Activated naive CD4-positive, alpha-beta T cell treated with anti-CD3 and anti-CD28 coated beads, Interleukin-2, amount 50 U/mL, for 72 hours (primary cell): ENCODE measurements at places on chromosomes 3 and 15. TPM values are rescaled to one million over a fixed set of nuclear protein-coding genes. Genes with fewer than 3 reads are reported as not detected.

CCNB2 gene
- total RNA-seq = 74.3 TPM

HSPBAP1 gene
- total RNA-seq = 5.3 TPM

APOD gene
- total RNA-seq = 0.54 TPM

CHRNB4 gene
- not detected for total RNA-seq

GRM7 gene
- total RNA-seq = not detected

IL5RA gene
- total RNA-seq = not detected

AHSG gene
- total RNA-seq = not detected

CDCP1 gene
- 1.5 TPM for total RNA-seq

OR5K2 gene
- total RNA-seq = not detected

CYP1A2 gene
- total RNA-seq = not detected

VPS13C gene
- 61.0 TPM for total RNA-seq

SLC35G2 gene
- 6.4 TPM for total RNA-seq

DNA sequence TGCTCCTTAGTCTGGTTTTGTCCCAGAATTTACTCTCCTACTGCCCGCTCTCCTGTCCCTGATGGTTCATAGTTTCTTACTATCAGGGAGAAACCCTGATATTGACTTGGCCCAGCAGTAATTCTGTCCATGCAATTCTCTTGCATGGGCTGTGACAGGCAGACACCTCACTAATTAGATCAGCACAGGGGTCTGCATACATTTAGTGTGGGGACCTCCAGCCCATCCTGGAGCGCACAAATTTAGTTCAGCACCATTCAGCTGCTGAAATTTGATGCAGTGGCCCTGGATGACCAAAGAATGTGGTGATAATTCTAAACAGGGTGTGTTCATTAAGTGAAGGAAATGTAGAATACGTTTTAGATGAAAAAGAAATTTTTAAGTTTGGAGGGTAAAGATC lies 555.5 kb upstream of the TBL1XR1 start:
- DNase-seq = no peak

DNA sequence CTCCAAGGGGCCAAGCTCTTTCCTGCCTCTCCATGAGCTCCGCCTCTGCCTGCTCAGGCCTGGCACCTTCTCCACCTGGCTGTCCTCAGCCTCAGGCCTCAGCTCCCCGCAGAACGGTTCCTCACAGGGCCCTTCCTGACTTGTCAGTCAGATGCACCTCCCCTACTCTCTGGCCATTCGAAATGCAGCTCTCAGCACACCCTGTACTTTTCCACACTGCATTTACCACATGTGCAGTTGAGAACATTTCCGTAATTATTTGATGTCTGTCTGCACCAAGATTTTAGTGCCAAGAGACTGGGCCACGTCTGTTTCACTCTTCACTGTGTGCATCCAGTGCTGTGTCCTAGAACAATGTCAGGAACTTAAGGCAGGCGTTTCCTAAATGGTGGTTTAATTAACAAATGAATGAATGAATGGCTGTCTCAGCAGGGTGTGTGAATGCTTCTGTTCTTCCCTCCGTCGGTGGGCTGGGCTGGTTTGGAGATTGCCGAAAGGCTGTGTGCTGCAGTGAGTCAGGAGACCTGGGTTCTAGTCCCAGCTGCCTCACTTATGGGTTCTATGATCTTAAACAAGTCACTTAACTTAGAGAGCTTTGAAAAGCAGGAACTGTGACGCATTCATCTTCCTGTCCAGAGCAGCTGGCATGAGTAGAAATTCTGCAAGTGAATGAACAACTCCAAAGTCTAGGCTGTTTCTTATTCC lies 5.4 kb downstream of the MUC4 start:
- no peak for DNase-seq

GRCh38 chr3:36597422-36597821 lies 166.9 kb downstream of the DCLK3 start:
- no peak for DNase-seq

- DNase-seq = no peak
Measured at GRCh38 chr3:65342084-65342683, 654.4 kb upstream of the ADAMTS9 start.

DNA sequence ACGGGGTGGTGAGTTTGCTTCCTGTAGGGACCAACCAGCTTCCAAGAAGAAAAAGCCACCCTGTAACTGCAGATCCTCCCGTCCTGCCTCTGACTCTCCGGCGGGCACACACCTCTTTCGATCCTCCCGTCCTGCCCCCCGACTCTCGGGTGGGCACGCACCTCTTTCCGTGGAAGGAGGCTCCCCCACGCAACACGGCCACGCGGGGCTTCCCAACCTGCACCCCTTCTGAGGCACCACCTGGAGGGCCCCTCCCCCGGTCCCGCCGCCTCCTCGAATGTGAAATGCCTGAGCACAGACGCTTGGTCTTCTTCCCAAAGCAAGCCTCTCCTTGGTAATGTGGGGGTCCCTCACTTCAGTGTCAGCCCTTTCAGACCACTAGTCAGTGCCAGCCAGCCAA lies 7.3 kb downstream of the ADAMTS17 start:
- DNase-seq = no peak

GRCh38 chr15:48914717-48915116 lies 36.8 kb downstream of the EID1 start:
- no peak for DNase-seq

GRCh38 chr3:78967061-78967460 lies 800.7 kb downstream of the ROBO1 start:
- no peak for DNase-seq

GRCh38 chr3:62096521-62096920 lies 276.8 kb downstream of the FEZF2 start:
- no peak for DNase-seq

DNA sequence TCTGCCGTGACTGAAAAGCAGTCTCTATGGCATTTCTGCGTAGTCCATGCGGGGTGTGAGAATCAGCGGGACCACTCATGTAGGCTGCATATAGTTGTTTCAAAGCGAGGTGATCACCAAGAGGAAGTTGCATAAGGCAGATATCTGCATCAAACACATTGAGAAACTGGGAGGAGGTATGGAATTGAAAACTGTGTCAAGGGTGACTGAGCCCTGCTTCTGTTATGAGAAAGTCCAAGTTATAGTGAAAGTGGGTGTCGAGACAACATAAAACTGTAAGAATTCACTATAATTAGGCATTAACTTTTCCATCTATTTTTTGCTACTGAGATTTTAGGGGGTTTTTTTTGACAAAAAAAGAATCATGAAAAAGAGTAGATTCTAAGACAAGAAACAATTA lies 109.3 kb downstream of the ZIC1 start:
- no peak for DNase-seq

- DNase-seq = no peak
Measured at GRCh38 chr15:64949383-64950186, 37.9 kb downstream of the ANKDD1A start.

DNA sequence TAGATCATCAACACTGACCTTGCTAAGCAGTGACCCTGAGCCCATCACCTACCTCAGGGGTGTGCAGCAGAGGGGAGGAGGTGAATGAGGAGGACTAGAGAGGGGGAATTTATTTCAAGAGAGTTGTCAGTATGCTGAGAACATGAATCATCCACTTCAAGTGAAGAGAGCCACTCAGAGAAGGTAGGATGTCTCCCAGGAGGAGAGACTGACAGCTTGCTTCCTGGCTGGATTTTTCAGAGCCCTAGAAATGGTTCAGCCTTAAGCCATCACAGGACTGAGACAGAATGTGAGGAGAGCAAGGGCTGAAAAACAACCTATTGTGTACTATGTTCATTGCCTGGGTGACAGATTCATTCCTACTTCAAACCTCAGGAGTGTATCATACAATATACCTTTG lies 34.8 kb downstream of the CCNL1 start:
- DNase-seq = no peak

DNA sequence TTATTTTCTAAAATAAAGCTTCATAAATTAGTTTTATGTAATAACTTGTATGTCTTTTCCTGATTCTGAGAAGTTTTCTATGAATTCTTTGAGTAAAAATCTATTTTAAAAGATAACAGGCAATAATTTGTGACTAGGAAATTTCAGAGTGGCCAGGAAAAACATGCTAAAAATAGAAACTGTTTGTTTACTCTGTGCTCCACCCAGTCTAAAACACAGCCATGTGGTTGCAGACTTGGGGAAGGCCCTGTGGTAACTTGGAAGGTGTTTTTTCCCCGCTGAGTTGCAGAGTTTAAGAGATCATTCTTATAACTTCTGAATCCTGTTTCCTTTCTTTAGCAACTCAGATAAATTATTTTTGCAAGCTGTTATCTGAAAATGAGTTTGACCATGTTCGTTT lies 21.9 kb downstream of the PLCL2 start:
- no peak for DNase-seq

GRCh38 chr3:152818027-152818426 lies 16.9 kb upstream of the P2RY1 start:
- DNase-seq = no peak

- no peak for DNase-seq
Measured at GRCh38 chr3:157840564-157840963, 265.7 kb downstream of the SHOX2 start.

DNA sequence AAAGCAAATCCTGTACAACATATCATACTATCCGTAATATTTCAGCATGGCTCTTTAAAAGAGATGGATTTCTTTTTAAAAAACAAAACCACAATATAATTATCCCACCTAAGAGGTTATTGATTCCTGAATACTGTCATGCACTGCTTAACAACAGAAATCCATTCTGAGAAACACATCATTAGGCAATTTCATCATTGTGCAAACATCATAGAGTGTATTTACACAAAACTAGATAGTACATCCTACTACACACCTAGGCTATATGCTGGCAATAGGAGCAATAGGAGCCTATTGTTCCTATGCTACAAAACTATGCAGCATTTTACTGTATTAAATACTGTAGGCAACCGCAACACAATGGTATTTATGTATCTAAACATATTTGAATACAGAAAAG lies 242.0 kb downstream of the NEK10 start:
- DNase-seq = no peak

DNA sequence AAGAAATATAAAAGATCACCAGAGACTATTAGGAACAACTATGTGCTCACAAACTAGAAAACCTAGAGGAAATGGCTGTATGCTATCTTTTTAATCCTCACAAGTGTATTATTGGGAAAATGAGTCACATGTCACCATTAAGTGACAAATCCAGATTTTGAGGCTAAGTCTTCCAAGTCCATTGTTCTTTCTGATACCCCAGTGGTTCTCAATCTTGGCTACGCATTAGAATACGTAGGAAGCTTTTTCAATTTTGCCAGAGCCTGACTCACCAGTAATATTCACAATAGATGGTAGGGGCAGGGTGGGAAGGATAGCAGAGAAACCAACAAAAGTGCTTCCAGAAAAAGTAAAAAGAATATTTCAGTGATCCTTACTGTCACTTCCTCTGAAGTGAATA lies 117.0 kb downstream of the FILIP1L start:
- DNase-seq = no peak

DNA sequence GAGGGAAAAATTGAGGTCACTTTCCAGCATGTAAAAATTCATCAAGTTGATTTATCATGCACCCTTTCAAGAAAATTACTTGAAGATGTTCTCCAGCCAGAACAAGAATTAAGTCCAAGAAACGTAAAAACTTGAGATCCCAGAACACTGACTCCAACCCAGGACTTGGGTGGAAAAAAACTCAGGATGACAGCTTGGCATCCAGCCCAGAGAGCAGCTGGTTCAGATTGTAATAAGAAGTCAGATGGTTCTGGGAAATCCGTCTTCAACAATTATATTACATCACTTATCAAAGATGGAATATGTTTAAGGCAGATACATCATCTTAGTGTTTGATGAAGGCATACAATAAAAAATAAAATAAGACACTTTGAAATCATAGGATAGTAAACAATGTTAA lies 23.0 kb upstream of the DNAJC13 start:
- DNase-seq = no peak

DNA sequence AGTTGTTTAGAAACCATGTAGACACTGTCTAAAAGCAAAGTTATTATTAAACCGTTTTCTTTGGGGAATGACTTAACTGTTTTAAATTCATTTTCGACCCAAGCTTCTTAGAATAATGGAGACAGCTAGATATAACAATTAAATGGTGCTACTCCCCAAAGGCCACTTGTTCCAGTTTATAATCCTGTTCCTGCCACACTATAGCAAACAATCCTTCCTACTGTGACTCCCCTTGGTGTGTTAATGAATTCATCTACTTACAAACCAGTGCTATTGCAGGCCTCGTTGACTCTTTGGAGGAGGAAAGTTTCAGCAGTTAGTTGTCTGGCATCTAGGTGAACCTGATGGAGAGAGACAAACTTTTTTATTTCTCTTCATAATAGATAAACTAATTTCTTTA lies 25.2 kb upstream of the CLSTN2 start:
- DNase-seq = no peak

GRCh38 chr3:12490547-12490946 lies 6.3 kb downstream of the TSEN2 start:
- no peak for DNase-seq

DNA sequence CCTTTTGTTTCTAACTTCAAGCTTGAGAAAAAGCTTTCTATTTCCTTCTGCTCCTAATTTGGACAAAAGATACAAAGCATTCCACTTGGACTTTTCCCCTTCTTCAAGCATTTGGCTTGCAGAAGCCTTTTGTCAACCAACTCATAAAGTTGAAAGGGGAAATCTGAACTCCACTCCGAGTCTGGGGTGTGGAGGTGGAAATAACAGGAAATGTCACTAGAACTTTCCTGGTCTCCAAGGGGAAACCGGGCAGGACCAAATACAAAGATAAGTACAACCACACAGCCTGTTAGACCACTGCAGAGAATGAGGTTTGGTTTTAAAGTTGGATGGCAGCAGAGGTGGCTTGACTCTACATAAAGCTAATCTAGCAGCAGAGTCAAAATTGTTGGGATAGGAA lies 4.2 kb upstream of the C3orf80 start:
- no peak for DNase-seq

- no peak for DNase-seq
Measured at GRCh38 chr3:26087751-26088150, 297.9 kb downstream of the OXSM start.

GRCh38 chr15:91311986-91312385 lies 211.9 kb downstream of the SV2B start:
- no peak for DNase-seq

DNA sequence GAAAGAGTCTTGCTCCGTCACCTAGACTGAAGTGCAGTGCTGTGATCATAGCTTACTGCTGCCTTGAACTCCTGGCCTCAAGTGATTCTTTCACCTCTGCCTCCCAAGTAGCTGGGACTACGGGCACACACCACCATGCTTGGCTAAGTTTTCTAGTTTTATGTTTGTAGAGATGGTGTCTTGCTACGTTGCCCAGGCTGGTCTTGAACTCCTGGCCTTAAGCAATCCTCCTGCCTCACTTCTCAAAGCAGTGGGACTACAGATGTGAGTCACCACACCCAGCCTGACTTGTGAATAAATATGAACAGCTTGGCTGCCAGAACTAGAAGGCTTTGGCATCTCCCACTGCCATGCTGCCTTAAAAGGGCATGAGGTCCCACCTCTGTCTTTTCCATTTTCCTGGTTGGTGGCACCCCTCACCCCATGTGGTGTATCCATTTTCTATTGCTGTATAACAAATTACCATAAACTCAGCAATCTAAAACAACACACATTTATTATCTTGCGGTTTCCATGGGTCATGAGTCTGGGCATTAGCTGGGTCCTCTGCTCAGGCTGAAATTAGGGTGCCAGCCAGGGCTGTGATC lies 44.3 kb downstream of the PTPRG start:
- no peak for DNase-seq
